GM23248 (cell line): ENCODE measurements at places on chromosomes 6 and 20. TPM values are rescaled to one million over a fixed set of nuclear protein-coding genes. Genes with fewer than 3 reads are reported as not detected.
A peak's percentile ranks its signal among the peaks of the same experiment; 100 is the strongest.

The EYS gene
- not detected in 2 replicates for total RNA-seq

- H3K4me1 ChIP-seq = peaks cover 4% of the 10 kb centered on the region; the same call in 1 of the 2 replicates
- H3K27ac ChIP-seq = no peak overlapping the region
- no peaks in the 10 kb centered on the region for H3K36me3 ChIP-seq
- DNase-seq = no peak
Observed at GRCh38 chr6:77180326-77180725, 283.0 kb downstream of the HTR1B start.

The SLC17A4 gene
- not detected in 2 replicates for total RNA-seq

- no peaks in the 10 kb centered on the region for H3K27me3 ChIP-seq
- H3K36me3 ChIP-seq = peaks cover 11% of the 10 kb centered on the region
- peak; percentile 19 for DNase-seq
Observed at GRCh38 chr6:35428421-35429149, 23.6 kb upstream of the FANCE start.

The CTNNBL1 gene
- 22.4 and 25.3 TPM in 2 replicates for total RNA-seq

- no peak overlapping the region for H3K4me3 ChIP-seq
- peak; percentile 48 for DNase-seq
- H3K4me1 ChIP-seq = no peaks in the 10 kb centered on the region
- H3K27ac ChIP-seq = no peak overlapping the region
- H3K36me3 ChIP-seq = no peaks in the 10 kb centered on the region
Observed at GRCh38 chr6:43465948-43466347, 10.6 kb upstream of the DLK2 start.

The SPATS1 gene
- total RNA-seq = not detected in 2 replicates

- no peaks in the 10 kb centered on the region for H3K4me1 ChIP-seq
- 0 out of 2 replicates have a peak, but pooled peaks cover 5% of the 10 kb centered on the region for H3K27me3 ChIP-seq
- no peak for DNase-seq
- no peaks in the 10 kb centered on the region for H3K36me3 ChIP-seq
Observed at GRCh38 chr6:105263685-105264610, 84.1 kb upstream of the POPDC3 start.

DNA sequence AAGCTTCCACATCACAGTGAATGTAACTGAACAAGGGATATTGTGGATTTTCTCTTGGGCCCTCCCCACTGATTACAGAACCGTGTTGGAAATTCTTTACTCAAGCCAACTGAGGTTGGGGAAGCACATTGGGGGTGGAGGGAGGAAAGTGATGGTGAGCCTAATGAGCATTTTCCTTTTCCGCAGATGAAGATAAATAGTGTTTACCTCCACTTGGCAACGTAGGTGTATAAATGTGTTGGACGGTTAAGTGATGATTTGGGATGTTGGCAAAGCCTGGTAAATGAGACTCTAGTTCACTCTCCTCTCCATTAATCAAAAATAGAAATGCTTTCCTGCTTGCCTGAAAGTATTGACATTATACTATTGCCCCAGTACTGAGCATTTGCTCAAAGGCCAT is 27.1 kb upstream of the NRN1 start:
- H3K4me1 ChIP-seq = no peaks in the 10 kb centered on the region
- H3K27me3 ChIP-seq = no peaks in the 10 kb centered on the region

GRCh38 chr6:150711584-150712504 is 112.2 kb downstream of the PLEKHG1 start:
- 0 out of 2 replicates have a peak, but pooled peaks cover 6% of the 10 kb centered on the region for H3K27me3 ChIP-seq
- no peak overlapping the region for H3K27ac ChIP-seq
- no peaks in the 10 kb centered on the region for H3K4me1 ChIP-seq
- DNase-seq = no peak
- H3K4me3 ChIP-seq = no peak overlapping the region

The SMOC2 gene
- total RNA-seq = not detected in 2 replicates

- DNase-seq = peak; percentile 10
- no peaks in the 10 kb centered on the region for H3K36me3 ChIP-seq
- H3K4me3 ChIP-seq = no peak overlapping the region
- H3K27ac ChIP-seq = no peak overlapping the region
- no peaks in the 10 kb centered on the region for H3K27me3 ChIP-seq
- H3K4me1 ChIP-seq = peaks cover 6% of the 10 kb centered on the region
Observed at GRCh38 chr20:49750611-49751396, 37.1 kb upstream of the B4GALT5 start.

The FAM83C gene
- total RNA-seq = not detected in 2 replicates

- no peaks in the 10 kb centered on the region for H3K4me1 ChIP-seq
- no peaks in the 10 kb centered on the region for H3K36me3 ChIP-seq
- H3K27ac ChIP-seq = no peak overlapping the region
Observed at GRCh38 chr6:97586344-97586743, 303.3 kb upstream of the MMS22L start.

The IL17F gene
- total RNA-seq = not detected in 2 replicates

GRCh38 chr6:134814076-134814695 is 135.7 kb downstream of the ALDH8A1 start:
- no peaks in the 10 kb centered on the region for H3K27me3 ChIP-seq
- peak; percentile 38 for DNase-seq
- no peak overlapping the region for H3K27ac ChIP-seq
- H3K36me3 ChIP-seq = no peaks in the 10 kb centered on the region
- peaks cover 26% of the 10 kb centered on the region for H3K4me1 ChIP-seq
- no peak overlapping the region for H3K4me3 ChIP-seq

The PTGIS gene
- total RNA-seq = 178 and 192 TPM in 2 replicates

DNA sequence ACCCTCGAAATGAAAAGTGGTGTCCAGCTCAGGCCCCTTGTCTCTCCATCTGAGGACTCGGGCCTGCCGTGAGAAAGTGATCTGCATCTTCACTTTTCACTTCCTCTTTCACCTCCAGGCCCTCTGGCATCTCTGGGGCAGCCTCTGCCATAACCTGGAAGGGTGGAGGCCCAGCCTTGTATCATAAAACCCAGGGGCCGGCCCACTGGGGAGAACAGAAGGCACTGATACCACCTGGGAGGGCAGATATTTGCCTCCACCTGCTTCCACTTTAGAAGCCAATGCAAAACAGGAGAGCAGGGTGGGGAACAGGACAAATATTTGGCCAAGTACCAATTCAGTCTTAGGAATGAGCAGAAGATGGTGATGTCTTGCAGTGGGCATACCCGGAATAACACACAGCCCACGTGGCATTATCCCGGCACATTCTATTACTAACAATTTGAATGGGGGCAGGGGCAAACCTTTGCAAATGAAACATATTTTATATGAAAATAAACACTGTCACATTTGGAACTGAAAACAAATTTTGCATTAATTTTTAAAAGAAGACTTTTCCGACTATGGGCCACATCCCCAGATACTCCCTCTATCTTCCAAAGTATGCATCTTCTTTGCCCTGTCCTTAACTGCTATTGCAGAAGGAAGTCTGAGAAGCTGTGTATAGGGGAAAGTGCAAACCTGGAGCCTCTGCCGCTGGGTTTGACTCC is 69.2 kb upstream of the TBC1D7 start:
- H3K4me3 ChIP-seq = no peak overlapping the region
- H3K27me3 ChIP-seq = no peaks in the 10 kb centered on the region
- no peak overlapping the region for H3K27ac ChIP-seq
- no peaks in the 10 kb centered on the region for H3K36me3 ChIP-seq
